Right forelimb (tissue), 1 donor: ENCODE measurements at places on chromosomes 12 and 14.

DNA sequence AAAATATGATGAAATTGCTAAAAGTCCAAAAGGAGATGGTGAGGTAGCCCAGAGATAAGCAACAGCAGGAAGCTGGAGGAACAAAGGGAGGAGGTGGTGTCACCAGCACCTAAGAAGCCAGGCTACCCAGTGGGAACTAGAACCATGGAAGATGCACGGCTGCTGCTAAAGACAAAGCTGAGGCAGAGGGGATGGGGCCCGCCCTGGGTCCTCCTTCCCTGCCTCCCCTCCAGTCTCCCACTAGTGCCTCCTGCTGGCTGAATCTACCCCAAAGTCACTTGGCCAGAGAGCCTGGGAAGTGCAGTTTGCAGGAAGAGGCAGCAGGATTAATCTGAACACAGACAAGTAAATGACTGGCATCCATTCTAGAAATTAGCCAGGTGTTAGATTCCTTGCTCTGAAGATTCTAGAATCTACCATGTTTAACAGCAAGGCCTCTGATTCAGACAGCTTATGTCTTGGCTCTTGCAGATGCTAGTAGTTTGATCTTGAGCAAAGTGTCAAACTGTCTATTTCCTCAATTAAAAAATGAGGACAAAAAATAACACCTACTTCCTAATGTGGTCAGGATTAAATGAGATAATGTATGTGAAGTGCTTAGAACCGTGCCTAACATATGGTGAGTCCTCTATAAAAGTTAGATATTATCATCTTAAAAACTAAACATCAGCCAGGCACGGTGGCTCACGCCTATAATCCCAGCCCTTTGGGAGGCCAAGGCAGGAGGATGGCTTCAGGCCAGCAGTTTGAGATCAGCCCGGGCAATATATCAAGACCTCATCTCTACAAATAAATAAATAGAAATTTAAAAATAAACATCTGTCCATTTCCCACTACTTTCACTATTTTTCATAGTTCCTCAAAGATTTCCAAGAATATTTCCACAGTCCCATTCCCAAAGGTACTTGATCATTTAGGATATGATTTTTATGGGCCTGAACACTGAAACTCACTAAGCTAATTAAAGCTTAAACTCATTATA is 5.8 kb upstream of the LRP10 start:
- DNase-seq: no peak

- DNase-seq: no peak
Measured at GRCh38 chr14:65789363-65789762, 376.8 kb downstream of the FUT8 start.

GRCh38 chr12:18747895-18748294 is 10.0 kb downstream of the CAPZA3 start:
- DNase-seq: no peak

- no peak for DNase-seq
Measured at GRCh38 chr12:91574391-91574790, 391.8 kb upstream of the DCN start.

DNA sequence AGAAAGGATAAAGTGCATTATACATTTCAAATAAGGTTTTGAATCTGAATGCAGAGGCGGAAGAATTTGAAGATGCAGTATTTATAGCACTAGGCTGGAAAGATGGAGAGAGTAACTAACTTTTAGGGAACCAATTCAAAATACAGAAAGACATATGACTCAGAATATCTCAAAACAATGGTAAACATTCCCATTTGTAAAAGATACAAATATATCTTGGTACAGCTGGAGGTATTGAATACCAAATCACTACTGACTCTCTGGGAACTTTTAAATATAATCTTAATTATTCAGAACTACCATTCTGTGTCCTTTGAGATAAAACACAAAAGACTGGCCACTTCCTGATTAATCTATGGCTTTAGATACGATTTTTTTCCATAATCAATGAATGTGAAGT is 5.1 kb downstream of the CD69 start:
- no peak for DNase-seq

DNA sequence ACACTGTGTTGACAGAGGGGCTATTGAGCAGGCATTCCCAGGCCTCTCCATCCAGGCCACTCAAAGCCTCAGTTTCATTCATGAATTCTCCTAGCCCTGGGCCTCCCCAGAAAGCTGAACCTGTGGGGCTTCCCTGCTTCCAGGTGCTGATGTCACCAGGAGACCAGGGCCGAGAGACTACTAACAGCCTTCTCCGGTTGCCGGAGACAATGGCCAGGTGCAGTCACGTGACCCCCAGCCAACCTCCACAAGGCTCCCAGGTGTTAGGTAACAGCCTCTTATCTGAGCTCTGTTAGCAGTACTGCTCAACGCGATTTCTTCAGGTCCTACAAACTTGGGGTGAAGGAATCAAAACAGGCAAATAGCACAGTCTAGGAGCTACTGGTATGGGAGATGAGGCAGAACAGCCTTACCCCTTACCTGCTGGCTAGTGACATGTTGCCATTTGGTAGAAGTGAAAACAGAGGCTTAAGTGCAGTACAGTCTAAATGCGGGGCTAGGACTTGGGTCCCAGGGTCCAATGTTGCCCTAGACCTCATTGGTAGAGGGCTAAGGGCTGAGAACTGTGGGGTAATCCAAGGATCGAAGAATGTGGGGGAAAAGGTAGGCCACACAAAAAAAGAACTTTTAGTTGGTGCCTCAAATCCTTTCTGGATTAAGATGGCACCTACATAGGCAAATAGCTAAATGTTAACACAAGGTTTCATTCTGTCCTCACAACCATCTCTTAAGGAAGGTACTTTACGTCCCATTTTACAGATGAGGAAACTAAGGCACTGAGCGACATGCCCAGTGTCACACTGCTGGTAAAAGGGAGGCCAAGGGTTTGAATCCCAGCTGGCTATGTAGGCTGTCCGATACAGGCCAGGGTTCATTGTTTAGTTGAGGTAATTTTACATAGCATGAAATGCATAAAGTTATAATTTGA is 3.8 kb downstream of the CCDC88C start:
- no peak for DNase-seq

- DNase-seq: no peak
Measured at GRCh38 chr12:12502815-12503151, 59.9 kb downstream of the DUSP16 start.

- peak; percentile 48 for DNase-seq
Measured at GRCh38 chr14:61051051-61051450, 70.0 kb downstream of the SLC38A6 start.

DNA sequence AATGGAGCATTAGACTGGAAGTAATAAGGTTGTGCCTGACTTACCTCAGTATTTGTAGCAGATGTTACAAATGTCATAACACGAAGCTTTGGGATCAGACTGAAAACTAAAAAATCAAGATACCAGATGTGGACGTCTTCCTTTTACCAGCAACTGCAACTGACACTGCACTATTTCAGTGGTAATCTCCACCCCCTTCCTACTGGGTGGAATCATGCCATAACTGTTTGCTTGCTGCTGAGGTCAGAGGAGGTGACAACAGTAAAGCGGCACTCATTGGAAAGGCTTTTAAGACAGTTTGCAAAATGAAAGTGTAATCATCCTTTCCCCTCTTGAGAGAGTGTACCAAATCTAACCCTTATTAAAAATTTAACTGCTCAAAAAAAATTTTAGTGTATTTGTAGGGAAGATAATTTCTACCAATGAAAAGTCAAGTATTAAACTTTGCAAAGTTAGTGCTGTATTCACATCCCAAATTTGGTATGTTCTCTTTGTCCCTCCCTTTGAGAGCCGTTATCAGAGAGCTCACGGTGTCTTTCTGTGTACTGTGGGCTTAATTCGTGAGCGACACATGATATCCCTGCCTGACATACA is 420.7 kb downstream of the NPAS3 start:
- no peak for DNase-seq
